ENCODE measurements at places on chromosomes 3 and 15.

- no peak for DNase-seq
Measured at GRCh38 chr3:102346897-102347296, 87.9 kb upstream of the ZPLD1 start.

DNA sequence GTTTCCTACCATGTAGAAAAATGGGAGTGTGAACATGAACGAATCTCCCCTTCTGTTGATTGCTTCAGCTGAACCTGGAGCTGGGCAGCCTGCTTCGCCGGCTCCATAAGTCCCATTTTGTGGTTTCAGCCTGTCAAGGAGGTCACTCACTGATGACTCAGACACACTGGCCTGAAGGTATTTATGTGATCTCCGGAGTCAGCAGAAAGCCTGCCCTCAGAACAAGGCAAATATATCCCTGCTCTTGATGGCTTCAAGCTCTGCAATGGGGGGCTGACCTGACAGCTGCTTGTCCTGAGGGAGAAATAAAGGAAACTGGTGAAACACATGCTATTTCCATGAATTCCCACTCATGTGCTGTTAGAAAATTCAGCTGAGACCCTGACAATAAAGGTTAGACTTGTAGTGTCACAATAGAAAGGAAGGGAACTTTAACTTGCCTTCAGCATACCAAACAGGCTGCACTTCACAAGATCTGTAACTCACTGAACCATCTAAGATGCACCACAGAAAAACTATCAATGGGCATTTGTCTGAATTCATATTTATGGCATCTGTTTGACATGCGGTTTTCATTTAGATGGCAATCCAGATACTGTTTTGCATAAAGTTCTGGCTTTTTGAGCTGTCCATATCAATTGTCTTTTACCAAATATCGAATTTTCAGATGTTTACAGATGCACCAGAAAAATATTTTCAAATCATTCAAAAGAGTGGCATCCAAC lies 282.0 kb upstream of the VEPH1 start:
- DNase-seq = no peak

DNA sequence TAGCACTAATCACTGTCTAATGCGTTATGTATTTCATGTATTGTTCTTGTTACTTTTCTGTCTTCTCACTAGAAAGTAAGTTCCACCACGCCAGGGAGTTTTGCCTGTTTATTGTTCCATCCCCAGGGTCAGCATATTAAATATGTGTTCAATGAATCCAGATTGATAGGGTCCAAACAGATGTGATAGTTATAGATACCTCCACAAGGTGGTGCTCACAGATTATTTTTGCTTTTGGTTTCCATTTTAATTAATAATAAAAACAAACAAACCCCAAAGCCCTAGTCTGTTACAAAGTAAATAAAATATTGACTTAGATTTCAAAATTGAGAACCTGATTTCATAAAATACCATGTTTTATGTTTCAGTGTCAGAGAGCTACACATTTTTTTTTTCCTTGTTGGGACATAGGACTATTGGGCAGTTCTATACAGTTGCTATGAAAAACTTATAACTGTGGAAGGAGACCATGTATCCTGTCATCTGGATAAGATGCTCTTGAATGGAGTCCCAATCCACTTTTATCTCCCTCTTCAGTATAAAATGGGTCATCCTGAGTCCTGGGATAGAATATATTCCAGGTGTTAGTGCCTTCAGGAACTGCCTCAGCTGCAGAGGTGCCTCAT lies 12.4 kb downstream of the OTOL1 start:
- DNase-seq = no peak

DNA sequence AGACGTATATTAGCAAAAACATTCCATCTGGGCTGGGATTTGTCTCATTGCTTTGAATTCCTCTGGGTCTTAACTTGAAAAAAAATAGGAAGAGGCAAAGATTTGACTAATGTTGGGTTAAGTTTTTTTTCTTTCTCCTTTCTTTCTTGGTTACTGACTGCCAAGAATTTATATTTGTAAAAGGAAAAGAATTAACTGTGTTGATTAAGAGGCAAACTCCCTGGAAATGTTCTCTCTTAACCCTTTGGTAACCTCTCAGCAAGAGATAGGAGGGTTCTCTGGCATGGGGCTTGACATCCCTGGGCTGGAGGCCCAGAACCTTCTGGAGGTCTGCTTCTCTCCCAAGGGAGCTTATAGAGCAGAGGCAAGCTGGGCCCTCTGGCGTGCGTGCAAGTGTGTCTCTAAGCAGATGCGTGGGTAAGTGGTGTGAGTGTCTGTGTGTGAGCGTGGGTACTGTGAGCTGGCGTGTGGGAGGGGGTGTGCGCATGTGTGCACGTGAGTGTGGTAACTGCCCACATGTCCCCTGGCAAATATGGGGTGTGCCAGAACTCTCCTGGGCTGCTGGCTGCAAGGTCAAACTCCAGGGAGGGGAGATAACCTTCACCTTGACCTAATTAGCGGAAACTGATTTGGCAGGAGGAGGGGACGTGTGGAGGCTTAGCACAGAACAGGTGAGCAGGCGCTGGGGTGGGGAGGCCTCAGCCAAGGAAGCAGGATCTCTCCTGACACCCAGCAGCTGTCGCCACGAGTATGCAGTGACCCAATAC lies 49.4 kb upstream of the MAGEF1 start:
- DNase-seq = no peak

DNA sequence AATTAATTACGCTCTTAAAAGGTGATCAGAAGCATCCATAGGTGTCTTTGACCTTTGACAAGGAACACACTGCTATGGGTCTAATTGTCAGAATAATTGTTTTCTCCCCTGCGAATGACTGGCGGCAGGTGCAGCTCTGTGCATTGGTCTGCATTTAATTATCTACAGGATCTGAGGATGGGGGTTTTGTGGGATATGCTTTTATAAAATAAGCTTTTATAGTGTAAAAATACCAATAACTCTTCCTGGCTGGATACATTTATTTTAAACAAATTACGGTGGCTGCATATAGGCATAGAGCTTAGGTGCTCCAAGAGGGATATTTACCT lies 201.6 kb upstream of the RGMA start:
- DNase-seq = no peak

DNA sequence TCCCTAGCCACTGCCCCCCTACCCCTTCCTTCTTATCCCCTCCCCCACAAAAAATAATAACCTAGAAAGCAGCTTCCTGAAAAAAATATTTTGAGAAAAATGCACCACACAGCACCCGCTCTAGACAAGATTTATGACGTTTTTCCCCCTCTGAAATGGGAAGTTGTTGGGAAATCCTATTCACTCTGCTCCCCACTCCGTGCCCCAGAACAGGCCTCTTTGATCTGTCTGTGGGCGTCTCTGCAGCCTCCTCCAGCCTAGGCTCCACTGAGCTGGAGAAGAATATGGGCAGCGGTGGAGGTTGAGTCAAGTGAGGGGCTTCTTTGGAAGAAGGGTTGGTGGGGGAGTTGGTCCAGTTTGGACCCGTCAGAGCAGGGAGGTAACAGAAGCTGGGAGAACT lies 28.5 kb upstream of the POLG start:
- DNase-seq = no peak

GRCh38 chr3:75101329-75102147 lies 487.1 kb upstream of the CNTN3 start:
- DNase-seq = no peak

Data from T-helper 2 cell treated with Interferon-gamma antibody and Interleukin-4, amounts not matched to agents 5 μg/mL and 100 μg/mL, for 36 hours (primary cell).